ENCODE measurements at places on chromosomes 3 and 15. TPM values are rescaled to one million over a fixed set of nuclear protein-coding genes. Genes with fewer than 3 reads are reported as not detected.

- DNase-seq: no peak
These were observed 60.7 kb downstream of the ADAMTS7 start for GRCh38 chr15:78750566-78750965.

DNA sequence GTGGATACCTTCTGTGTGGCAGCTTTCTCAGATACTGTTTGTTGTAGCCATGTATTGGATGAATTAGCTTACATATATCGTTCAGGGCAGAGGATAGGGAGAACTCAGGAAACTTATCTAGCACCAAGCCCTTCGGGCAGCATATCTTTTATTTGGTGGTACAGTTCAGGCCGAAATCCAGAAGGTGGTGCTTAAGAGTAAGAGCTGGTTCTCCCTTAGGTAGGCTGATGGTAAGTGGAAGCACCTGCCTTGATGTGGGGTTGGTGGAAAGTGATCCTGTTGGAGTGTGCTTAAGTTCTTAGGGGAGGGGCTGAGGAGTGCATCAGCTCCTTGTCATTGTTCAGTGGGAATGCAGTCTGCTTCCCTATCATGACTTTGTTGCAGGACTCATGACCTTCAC lies 187.5 kb downstream of the DOCK3 start:
- DNase-seq: no peak

- DNase-seq: peak; percentile 28
These were observed at the start of gene MINAR1 for GRCh38 chr15:79431636-79432344. Gene MINAR1, plus strand, starts transcription at chr15:79432336. Its CDS starts 23,812 bp downstream, at chr15:79456148.

DNA sequence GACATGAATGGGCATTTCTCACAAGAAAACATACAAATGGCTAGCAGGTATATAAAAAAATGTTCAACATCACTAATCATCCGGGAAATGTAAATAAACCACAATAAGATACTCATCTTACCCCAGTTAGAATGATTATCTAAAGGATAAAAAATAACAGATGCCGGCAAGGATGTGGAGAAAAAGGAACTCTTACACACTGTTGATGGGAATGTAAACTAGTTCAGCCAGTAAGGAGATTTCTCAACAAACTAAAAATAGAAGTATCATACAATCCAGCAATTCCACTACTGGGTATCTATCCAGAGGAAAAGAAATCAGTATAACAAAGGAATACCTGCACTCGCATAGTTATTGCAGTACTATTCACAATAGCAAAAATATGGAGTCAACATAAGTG lies 124.2 kb downstream of the SATB1 start:
- no peak for DNase-seq

GRCh38 chr3:117600666-117601065 lies 891.1 kb downstream of the TUSC7 start:
- DNase-seq: no peak

GRCh38 chr3:159821736-159822135 lies 166.9 kb upstream of the IL12A start:
- DNase-seq: no peak

DNA sequence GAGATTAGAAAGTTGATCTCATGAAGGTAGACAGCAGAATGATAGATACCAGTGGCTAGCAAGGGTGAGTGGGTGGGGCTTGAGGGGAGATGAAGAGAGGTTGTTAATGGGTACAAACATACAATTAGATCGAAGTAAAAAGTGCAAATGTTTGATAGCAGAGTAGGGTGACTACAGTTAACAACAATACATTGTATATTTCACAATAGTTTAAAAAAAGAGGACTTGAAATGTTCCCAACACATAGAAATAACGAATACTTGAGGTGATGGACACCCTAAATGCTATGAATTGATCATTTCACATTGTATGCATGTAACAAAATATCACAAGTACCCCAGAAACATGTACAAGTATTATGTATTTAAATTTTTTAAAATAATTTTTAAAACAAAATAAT lies 47.3 kb downstream of the ADAM10 start:
- no peak for DNase-seq

Gene TF
- total RNA-seq: 0.27 TPM

Gene ERICH6
- not detected for total RNA-seq

Gene CDHR4
- 0.32 TPM for total RNA-seq
